ENCODE measurements at places on chromosomes 2 and 18.
A peak's percentile ranks its signal among the peaks of the same experiment; 100 is the strongest.

DNA sequence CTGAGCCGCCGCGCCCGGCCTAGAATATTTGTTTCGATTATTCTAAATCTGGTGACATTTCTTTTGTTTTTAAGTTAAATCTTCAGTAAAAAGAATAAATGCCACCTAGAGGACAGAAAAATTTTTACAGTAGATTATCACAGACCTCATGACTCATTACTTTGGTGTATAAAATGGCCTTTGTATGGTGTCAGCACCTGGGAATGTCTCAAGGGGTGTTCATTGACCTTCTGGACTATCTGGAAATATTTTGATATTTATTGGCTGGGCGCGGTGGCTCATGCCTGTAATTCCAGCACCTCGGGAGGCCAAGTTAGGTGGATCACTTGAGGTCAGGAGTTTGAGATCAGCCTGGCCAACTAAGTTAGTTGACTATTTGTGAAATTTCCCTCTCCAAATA, 30.3 kb upstream of the SLC30A6 start:
- DNase-seq = peak; percentile 84

GRCh38 chr2:17661460-17661859, 92.2 kb downstream of the SMC6 start:
- DNase-seq = no peak

GRCh38 chr2:240060977-240061591, 7.8 kb upstream of the OR6B3 start:
- DNase-seq = peak; percentile 37

DNA sequence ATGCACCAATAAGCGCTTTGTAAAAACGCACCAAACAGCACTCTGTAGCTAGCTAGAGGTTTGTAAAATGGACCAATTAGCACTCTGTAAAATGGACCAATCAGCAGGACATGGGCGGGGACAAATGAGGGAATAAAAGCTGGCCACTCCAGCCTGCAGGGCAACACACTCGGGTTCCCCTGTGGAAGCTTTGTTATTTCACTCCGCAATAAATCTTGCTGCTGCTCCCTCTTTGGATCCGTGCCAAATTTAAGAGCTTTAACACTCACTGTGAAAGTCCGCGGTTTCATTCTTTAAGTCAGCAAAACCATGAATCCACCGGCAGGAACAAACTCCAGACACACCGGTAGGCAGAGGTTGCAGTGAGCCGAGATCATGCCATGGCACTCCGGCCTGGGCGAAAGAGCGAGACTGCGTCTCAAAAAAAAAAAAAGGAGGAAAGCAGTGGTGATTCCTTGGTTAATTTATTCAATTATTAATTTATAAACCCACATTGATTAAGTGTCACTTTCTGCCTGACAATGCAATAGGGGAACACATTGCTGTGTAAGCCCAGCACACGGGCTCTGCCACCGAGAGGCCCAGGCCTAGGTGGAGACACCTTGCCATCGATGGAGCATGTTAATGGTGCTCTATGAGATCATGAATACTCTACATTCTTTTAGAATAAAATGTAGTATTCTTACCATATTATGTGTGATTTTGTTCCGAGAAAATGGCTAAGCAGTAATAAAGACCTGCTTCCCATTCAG, 687.6 kb upstream of the HS6ST1 start:
- DNase-seq = no peak

GRCh38 chr18:45999536-45999935, 32.4 kb upstream of the EPG5 start:
- no peak for DNase-seq

- peak; percentile 83 for DNase-seq
These were observed 10.9 kb downstream of the TMEM87B start for GRCh38 chr2:112065966-112066365.

Measured in fibroblast of skin of right biceps (primary cell).